ENCODE measurements at places on chromosomes 3 and 15.

- DNase-seq = no peak
Measured at GRCh38 chr15:72688697-72689096, 2.7 kb downstream of the BBS4 start.

GRCh38 chr15:86016750-86017149, 62.9 kb upstream of the AGBL1 start:
- no peak for DNase-seq

GRCh38 chr15:87752250-87752951, 504.1 kb downstream of the NTRK3 start:
- no peak for DNase-seq

DNA sequence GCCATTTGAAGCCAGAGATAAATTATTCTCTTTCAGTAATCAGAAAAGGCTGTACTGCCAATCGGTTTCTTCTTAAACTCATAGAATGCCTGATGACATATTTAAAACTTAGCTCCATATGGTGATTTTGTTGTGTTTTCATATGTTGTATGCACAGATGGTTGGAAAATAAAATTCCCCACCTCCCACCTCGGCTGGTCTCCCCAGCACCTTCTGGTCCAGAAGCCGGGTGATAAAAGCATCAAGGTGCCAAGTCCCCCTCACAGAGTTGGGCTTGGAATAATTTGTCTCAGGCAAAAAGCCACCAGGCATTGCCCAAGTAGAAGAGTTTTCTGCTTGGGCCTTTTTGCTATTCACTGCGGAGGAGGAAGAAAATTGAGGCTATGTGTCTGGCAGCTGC, 18.4 kb downstream of the LARS2 start:
- DNase-seq = no peak

DNA sequence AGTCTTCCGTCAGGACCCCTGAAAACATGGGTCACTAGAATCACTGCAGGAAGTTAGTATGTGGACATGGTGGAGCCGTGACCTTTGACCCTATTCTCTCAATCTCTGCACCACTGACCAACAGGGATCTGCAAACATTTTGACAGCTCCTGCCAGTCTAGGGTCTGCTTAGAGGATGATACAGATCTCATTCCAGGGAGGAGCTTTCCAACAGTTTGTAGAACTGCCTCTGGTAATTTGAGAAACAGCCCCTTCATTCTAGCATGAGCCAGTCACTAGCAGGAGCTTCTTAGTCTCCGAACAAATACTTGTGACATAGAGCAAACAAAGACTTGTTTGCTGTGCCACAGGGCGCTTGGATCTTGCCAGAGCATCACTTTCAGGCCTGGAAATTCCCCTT, 270.3 kb upstream of the CFAP20DC start:
- no peak for DNase-seq

- DNase-seq = no peak
Measured at GRCh38 chr3:114809668-114810413, 337.2 kb downstream of the ZBTB20 start.

- DNase-seq = no peak
Measured at GRCh38 chr15:64209680-64210334, 47.0 kb upstream of the PPIB start.

DNA sequence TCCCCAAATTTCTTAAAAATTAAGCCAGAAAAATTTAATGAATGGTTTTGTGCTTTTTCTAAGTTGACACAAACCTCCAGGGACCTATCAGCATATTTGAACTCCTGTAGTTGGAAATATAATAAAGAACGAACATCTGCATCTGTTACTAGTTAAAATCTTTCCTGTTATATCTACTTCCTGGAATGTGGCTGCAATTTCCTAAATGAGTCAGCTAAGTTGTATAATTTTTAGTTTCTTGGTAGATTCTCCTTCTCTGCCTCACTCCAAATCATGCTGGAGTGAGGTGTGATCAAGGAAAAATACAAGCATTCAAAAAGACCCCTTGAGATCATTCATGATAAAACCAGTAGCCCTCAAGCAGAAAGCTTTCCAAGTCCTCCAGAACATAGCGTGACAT, 106.2 kb upstream of the MCTP2 start:
- DNase-seq = no peak

GRCh38 chr3:169581633-169582032, 81.9 kb downstream of the MECOM start:
- DNase-seq = no peak
